ENCODE measurements at places on chromosomes 6 and 20. TPM values are rescaled to one million over a fixed set of nuclear protein-coding genes. Genes with fewer than 3 reads are reported as not detected.

The LINC00237 gene
- total RNA-seq: not detected

The SYNDIG1 gene
- total RNA-seq: not detected

The RNASET2 gene
- 37.7 TPM for total RNA-seq

The MAN1A1 gene
- total RNA-seq: 0.46 TPM

The PPP1R3G gene
- total RNA-seq: 0.40 TPM

The LAMA2 gene
- total RNA-seq: 1.0 TPM

The CST1 gene
- not detected for total RNA-seq

The BMP2 gene
- 7.1 TPM for total RNA-seq

The TRIM31 gene
- not detected for total RNA-seq

The ANGPT4 gene
- not detected for total RNA-seq

The MYH7B gene
- total RNA-seq: 0.05 TPM

The CLIC5 gene
- not detected for total RNA-seq

The ATXN1 gene
- total RNA-seq: 16.4 TPM

The CYP39A1 gene
- total RNA-seq: 10.6 TPM

The MCCD1 gene
- total RNA-seq: not detected

The SUPT3H gene
- total RNA-seq: 5.9 TPM

Data from NCI-H460 (cell line).